ENCODE measurements at places on chromosomes 6 and 20.

DNA sequence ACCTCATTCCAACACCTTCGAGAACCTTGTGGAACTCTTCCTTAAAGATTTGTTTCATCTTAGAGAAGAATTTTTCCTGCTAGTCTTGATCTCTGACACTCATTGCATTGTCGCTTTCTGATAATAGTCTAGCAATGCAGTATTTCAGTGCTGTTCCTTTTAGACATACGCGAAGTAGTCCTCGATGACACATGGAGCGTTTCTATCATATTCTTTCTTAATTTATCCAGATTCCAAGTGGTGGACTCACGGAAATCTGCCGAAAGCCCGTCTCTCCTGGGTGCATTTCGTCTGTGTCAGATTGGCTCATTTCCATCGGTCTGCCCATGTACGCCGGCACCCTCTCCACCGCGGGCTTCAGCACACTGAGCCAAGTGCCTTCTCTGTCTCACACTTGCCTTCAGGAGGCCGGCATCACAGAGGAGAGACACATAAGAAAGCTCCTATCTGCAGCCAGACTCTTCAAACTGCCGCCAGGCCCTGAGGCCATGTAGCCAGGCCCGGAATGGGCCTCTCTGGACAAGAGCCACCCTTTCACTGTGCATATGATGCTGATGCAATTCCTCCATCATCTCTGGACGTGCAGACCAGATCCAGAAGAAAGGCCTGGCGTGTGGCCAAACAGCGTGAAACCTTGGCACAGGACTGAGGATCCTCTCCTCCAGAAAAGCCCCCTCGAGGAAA lies 198.6 kb upstream of the UST start:
- no peak for DNase-seq

DNA sequence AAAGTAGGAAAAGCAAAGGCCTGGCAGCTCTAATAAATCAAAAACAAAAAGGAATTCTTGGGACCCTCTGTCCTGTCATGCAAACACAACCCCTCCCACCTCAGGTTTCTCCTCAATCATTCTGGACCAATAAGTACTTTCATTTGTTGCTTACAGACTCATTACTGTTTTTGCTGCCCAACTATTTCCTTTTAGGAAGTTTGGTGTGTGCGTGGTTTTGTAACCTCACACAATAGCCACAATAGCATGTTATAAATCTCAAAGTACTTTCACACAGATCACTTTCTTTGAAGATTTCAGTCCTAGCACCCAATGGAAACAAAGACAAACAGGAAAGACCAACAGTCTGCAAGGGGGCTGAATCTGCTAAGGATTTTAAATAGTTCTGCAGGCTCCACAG lies 4.5 kb downstream of the MRPL14 start:
- no peak for DNase-seq

DNA sequence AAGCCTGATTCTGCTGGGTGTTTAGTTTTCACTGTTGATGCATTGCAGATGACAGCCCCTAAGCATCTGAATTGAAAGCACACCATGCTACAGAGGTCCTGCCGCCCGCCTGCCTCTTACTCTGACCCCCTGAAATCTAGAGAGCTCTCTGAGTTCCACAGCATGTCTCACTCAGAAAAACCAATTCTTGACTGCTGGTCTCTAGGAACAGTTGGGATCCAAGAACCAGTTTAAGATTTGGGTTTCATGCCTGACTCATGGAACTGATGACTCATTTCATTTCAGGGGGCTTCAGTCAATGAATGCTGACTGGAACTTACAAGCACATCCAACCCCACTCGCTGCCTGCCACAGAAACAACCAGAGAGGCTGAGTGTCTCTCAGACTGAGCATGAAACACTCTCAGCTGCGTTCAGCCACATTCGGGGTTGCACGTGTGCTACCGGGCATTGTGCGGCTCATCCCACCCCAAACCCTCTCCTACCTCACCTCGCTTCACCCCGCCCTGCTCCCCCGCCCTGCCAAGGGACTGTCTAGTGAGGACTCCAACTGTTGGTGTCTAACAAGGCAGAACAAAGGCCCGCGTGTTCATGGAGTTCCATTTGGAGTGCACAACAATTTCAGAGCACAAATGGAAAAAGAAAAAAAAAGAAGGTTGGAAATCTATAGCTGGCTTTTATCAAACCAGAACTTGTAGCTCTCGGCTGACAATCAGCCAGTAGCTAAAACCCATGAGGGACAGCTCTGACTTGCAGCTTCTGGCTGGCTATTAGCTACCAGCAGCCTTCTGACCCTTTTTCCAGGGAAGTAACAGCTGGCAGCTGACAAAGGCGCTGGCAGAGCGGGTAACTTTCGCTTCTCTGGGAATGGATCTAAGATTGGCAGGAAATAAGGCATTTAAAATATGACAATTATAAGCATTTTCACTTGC lies 20.0 kb upstream of the TRAF3IP2 start:
- no peak for DNase-seq

DNA sequence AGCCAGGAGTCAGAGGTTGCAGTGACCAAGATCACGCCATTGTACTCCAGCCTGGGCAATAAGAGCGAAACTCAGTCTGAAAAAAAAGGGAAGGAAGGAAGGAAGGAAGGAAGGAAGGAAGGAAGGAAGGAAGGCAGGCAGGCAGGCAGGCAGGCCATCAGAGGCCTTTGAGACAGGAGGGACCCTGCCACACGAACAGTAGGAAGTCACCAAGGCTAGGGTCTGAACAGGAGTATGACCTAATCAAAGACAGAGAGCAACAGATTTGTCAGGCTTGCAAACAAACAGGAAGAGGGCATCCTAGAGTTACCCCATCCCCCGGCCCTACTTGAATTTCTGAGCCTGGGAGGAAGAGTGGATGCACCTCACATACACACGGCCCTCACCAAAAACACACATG lies 67.1 kb downstream of the FGD2 start:
- DNase-seq, result no peak

GRCh38 chr6:150535151-150535804 lies 64.4 kb upstream of the PLEKHG1 start:
- DNase-seq, result no peak

- DNase-seq, result peak; percentile 53
Observed at GRCh38 chr6:41257369-41258195, 28.9 kb downstream of the TREM1 start.

DNA sequence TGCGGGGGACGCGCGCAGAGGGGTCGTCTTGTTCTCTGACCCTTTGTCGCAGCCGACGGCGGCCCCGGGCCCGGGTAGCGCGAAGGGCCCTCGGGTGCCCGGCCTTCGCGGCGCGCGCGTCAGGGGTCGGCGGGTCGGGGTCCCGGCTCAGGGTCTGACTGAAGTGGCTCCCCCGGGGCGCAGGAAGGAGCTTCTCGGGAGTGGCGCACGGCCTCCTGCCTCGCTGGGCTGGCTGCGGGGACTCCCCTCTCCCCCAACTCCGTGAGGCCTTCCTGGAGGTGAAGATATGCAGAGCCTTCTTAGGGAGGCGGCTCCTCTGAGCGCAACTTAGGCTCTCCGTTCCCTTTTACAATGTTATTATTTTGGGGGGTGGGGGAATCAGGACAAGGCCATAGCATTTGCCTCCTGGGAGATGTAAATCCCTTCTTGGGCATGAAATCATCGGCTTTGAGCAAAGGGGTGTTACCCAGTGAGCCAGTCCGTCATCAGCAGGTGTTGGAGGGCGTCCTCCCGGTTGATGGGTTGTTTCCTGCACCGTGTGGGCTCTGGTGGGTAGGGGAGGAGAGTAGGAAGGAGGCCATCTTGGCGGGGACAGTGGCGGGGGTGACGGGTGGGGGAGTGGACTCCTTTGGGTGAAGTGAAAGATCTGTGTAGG lies 523 bp downstream of the CDS2 start:
- DNase-seq, result no peak

DNA sequence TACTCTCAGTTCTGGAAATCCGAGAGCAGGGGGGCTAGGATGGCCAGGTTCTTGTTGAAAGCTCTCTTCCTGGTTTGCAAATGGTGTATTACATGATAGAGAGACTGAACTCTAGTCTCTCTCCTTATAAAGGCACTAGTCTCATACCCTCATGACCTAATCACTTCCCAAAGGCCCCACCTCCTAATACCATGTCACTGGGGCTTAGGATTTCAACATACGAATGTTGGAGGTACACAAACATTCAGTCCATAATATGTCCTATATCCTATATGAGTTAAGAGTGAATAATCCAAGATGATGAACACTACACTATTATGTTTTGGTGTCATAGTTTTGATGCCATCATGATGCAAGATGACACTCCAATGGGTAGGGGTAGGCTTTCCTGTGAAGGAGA lies 20.0 kb upstream of the TXLNB start:
- DNase-seq, result no peak

DNA sequence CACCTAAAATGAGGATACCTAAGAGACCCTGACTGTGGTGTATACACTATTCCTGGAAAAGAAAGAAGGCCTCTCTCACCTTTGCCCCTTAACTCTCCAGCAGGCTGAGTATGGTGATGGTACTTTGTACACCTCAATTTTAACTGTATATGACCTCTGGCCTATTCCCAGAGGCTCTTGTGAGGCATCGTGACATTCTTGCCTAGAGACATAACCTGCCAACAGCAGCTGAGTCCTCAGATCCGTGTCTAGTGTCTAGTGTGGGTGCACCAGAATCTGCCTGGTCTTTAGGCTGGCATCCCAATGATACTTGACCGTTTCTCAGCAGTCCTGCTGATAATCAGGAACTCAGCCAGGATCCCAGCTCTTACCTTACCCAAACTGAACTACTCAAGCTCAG lies 20.0 kb downstream of the TP53INP2 start:
- no peak for DNase-seq

DNA sequence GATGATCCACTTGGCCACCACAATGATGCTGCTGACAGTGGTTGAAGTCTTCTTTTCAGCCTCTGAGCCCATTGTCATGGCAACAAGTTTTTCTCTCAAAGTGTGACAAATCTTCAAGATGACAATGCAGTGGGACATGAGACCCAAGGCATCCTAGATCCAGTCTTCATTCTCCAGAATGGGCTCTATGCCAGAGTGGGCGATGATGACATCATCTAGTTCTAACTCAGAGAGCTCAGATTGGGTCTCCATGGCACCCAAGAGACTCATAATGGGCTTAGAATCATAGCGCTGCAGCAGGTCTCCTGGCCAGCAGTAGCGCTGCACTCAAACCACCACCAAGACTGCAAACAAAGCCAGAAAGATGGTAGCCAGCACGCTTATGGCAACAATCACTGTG lies 973.6 kb downstream of the EYS start:
- DNase-seq, result no peak

DNA sequence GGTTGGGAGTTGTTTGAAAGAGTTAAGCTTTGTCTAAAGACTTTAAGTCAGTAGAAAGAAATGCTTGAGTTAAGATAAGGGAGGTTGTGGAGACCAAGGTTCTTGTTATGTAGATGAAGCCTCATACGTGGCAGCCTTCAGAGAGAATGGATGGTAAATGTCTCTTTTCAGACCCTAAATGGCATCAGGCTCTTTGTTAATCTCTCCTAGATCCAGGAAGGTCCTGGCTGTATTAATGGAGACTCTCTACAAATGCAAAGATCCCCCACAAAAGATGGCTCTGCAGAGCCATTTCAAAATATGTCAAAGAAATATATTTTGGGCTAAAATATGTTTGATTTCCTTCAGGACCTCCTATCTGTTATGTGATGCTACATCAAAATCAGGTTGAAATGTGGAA lies 161.6 kb downstream of the ADAT2 start:
- no peak for DNase-seq

DNA sequence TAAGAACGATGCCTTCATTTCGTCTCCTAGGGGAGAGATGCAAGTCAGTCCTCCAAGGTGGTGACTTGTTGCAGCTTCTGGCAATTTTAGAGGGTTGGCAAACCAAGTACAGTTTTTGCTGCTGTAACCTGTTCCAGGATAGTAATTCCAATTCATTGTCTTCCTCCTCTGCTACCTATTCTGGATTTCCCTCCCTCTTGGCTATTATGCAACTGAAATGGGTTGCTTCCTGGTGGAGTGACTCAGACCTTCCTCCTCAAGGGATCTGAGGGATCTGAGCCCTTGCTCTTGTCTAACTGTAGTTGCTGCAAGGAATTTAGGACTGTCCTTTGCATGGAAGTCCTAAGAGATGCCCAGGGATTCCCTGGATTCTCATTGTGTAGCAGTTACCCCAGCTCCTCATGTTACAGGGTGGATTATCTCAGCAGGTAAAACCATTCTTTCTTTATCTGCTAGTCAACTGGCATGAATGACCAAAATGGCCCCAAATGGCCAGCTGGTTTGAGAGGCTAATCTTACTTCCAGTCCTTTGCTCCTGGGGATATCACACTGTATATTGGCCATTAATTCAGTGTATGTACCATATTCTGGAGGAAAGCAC lies 17.6 kb upstream of the ELMO2 start:
- no peak for DNase-seq

DNA sequence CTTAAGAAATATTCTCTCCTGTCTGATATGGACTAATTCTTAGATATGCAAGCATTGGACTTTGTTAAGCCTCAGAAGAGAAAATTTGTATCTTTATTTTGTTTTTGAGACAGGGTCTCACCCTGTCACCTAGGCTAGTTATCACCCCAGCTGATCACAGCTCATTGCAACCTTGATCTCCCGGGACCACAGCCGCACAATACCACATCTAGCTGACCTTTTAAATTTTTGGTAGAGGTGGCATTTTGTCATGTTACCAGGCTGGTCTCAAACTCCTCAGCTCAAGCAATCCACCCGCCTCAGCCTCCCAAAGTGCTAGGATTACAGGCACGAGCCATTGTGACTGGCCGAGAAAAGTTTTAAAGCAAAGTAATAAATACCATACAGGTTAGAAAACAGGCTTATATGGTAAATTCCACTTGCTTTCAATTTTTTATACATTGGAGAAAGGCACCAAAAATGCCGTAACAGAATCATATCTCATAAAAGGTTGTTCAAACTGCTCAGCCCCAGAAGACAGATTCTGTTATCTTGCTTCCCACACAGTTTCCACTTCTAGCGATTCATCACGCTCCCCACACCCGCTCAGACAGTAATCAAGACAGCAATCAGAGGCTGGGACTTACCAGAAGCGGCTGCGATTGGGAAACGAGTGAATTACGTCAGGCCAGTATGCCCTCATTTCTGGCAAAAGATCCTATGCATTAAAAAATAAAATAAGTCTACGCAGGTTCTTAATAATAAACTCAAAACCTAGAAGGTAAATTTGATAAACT lies 13.8 kb downstream of the RNASET2 start:
- DNase-seq, result no peak

DNA sequence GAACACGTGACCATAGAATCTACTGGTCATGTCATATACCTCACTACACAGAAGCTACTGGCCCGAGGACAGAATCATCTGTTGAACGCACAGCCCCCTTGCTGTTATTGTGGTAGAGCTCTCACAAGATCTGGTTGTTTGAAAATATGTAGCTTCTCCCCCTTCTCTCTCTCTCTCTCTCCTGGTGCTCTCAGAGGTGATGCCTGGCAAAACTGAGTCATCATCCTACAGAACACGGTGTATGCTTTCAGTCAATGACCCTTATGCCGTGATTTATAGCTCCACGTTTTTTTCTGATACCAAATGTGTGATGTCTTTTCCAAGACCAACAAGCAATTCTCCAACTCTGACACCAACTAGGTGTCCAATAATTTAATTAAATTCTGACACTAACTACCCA lies 13.0 kb upstream of the RBM24 start:
- DNase-seq, result no peak

Measured in AG09309 (cell line).